ENCODE measurements at places on chromosomes 13 and 19.
A peak's percentile ranks its signal among the peaks of the same experiment; 100 is the strongest.

DNA sequence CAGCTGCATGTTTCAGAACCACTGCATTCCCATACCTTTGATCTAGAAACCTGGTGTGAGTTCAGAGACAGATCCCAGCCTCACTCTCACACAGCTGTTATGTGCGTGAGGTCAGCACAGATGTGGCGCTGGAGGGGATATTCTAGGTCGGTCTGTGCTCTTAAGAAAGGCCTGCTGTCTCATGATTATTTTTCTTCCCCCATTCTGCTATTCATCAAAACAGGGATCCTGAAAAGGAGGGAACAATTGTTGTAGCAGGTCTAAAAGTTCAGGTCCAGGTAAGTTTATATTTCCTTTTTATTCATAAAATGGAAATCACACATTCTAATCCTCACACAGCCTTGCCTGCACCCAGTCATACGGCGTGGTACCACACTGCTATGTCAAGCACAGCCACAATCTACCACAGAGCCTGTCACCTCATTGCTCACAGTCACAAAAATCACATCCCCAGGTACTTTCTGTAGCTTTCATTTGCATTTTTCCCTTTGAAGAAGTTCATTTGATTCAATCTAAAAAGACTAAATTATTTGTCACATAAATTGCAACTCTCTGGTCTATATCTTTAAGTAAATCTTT, 867 bp downstream of the ZNF546 start:
- no peak for DNase-seq

GRCh38 chr13:43374621-43375020, 351.2 kb downstream of the DNAJC15 start:
- no peak for DNase-seq

- no peak for DNase-seq
These were observed 8.0 kb upstream of the SOX1 start for GRCh38 chr13:112058941-112059340.

GRCh38 chr13:80828759-80829158, 487.8 kb upstream of the SPRY2 start:
- no peak for DNase-seq

GRCh38 chr19:35959040-35959967, 23.1 kb downstream of the LRFN3 start:
- DNase-seq = peak; percentile 14

DNA sequence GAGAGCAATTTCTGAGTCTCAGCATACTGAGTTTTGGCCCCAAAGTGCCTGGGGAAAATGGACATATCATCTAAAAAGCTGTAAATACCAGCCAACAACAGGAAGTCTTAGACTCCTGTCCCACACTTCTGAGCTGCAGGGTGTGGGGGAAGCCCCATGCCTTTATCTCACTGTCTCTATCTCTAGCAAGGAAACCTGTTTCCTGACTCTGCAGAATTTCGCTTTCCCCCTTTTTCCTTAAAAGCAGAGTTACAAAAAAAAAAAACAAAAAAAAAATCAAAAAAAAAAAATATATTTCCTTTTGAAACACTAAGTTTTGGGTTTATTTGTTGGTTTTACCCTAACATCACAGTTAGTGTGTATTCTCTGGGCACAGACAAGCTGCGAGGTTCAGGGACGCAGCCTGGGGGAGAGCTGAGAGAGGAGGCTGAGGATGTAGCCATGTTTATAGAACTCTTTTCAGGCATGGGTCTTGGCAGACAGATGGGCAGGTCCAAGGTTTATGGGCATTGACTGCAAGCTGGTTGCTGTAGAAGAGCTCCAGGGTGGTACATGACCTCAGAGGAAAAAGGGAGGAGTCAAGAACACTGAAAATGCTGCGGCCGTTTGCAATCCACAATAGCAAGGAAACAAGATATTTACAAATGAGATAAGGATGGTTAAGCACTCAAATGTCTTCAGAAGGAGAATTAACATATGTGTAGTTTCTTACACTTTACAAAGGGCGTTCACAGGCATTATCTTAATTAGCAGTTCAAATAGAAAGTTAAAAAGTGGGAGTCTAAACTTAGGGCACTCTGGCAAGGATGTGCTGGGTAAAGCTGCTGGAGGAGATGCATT, 4.9 kb downstream of the MBNL2 start:
- DNase-seq = peak; percentile 63

DNA sequence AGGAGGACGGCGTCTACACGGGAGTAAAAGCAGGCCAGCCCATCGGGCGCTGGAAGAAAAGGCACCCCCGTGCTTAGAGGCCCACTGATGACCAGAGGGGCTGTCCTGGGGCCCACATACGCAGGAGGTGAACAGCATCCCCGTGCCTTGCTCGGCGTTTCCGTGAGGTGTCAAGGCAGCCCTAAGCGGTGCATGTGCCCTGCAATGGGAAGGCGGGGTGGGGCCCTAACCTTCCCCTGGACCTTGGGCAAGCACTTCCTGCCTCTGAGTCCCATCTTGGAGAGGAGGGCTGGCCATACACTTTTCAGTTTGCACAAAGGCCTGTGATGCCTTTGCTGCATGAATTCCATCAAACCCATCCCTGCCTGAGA, 47.8 kb upstream of the ATP11A start:
- DNase-seq = no peak

- no peak for DNase-seq
These were observed 7.3 kb downstream of the OPA3 start for GRCh38 chr19:45577111-45577905.

- no peak for DNase-seq
These were observed 20.9 kb upstream of the C1QTNF9B start for GRCh38 chr13:23918208-23918607.

GRCh38 chr13:79468819-79469218, 12.1 kb upstream of the NDFIP2 start:
- DNase-seq = no peak

DNA sequence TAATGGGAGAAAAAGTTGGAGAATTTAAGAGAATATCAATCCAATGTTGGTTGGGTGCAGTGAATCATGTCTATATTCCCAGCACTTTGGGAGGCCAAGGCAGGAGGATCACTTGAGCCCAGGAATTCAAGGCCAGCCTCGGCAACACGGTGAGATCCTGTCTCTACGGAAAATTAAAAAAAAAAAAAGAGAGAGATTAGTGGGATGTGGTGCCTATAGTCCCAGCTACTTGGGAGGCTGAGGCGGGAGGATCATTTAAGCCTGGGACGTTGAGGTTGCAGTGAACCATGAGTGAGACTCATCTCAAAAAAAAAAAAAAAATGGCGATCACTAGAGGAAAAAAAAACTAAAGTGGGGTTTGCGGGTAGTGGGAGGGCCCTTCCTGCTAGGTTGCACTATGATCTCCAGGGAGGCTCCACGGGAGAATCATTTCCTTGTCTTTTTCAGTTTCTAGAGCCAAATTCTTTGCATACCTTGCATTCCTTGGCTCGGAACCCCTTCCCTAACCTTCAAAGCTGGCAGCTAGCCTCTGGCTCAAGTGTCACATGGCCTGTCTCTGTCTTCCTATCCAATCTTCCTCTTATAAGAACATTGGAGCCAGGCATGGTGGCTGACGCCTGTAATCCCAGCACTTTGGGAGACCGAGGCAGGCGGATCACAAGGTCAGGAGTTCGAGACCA, 5.8 kb upstream of the ERCC2 start:
- no peak for DNase-seq

GRCh38 chr19:801030-801860, 4.0 kb downstream of the PTBP1 start:
- no peak for DNase-seq

- DNase-seq = no peak
These were observed 344.9 kb upstream of the KLF12 start for GRCh38 chr13:74479124-74479523.

DNA sequence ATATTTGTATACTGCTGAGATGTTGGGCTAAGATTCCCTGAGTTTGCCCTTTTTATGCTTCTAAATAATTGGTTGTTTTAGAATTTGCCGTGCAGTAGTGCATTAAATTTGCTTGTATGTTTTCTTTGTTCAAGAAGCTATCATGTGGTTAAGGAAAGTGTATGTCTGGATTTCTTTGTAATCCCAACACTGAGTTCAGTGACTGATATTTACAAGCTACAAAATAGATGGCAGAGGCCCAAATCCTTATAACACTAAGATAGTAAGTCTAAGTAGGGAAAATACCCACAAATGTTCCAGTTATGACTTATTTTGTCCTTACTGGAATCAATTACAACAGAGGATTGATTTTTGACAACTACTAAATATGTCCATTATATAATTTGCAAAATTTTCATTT, 435.0 kb upstream of the KLF12 start:
- DNase-seq = no peak

GRCh38 chr13:46043647-46044046, 8.9 kb downstream of the ZC3H13 start:
- no peak for DNase-seq

DNA sequence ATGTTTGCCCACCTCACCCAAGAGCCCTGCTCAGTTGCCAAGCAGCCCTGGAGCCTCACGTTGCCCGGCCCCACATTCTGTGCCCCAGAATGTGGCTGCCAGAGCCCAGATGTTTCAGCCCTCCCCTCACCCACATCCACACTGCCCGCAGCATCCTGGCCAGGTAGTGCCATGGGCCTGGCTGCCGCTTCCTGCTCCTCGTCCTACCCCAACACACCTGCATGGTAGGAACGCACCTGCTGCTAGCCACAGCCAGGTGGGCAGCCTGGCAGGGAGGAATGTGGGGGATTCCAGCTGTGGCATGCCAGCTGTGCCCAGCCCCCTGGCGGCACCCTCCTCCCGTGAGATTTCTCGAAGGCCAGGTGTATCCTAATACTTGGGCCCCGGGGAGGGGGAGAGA, 7.5 kb upstream of the NFIX start:
- peak; percentile 55 for DNase-seq
